ENCODE measurements at places on chromosomes 2 and 18. TPM values are rescaled to one million over a fixed set of nuclear protein-coding genes. Genes with fewer than 3 reads are reported as not detected.

DNA sequence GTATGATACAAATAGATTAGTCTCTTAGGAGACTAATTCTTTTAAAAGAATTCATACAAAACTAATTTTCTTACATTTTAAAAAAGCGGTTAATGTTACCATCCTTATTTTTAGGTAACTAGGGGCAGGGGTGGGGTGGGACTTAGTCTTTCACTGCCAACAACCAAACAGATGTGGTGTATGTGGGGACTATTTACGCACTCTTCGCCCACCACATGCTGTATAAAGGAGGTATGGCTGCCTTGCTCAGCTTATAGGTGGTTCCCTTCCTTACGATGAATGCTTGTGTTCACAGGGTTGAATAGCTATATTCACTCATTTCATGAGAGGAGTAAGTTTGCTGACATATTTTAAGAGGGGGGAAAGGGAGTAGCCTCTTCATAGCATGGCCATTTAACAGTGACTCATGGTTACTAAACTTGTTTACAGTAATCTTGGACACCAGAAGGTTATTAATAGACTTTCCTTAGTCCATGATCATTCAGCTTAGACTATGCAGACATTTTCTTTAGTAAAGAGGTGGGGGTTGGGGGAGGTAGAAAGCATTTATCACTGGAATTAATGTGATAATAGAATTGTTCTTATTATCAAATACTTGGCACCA is 61.8 kb downstream of the CAB39 start:
- H3K36me3 ChIP-seq = peaks cover 3% of the 10 kb centered on the region
- H3K4me3 ChIP-seq = no peak overlapping the region
- H3K27me3 ChIP-seq = no peaks in the 10 kb centered on the region
- peak overlapping the region; percentile 62 for H3K27ac ChIP-seq
- no peak for DNase-seq

DNA sequence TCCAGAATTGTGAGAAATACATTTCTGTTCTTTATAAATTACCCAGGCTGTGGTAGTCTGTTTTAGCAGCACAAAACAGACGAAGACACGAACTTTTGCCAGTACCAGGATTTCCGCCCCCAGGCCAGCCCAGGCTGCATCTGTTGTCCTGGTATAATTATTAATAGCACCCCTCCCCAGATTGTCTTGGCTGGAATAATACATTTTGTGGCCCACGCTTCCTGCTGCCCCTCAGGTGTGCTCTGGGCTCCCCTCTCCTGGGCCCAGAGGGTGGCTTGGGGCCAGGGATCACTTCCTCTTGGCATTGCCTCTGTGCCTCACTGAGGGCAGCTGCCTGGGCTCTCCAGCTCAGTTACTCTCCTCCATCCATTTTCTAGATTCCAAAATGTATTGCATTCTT is 102.1 kb upstream of the HS6ST1 start:
- no peaks in the 10 kb centered on the region for H3K27me3 ChIP-seq
- H3K4me1 ChIP-seq = no peaks in the 10 kb centered on the region
- DNase-seq = no peak
- no peaks in the 10 kb centered on the region for H3K36me3 ChIP-seq

- no peak overlapping the region for H3K27ac ChIP-seq
- no peak for DNase-seq
- peaks cover 45% of the 10 kb centered on the region for H3K36me3 ChIP-seq
- H3K27me3 ChIP-seq = no peaks in the 10 kb centered on the region
Measured at GRCh38 chr2:230819433-230819832, 45.3 kb upstream of the ITM2C start.

GRCh38 chr2:120879431-120880295 is 144.0 kb downstream of the GLI2 start:
- H3K27me3 ChIP-seq = peaks cover 26% of the 10 kb centered on the region
- H3K4me1 ChIP-seq = peaks cover 8% of the 10 kb centered on the region
- DNase-seq = no peak

DNA sequence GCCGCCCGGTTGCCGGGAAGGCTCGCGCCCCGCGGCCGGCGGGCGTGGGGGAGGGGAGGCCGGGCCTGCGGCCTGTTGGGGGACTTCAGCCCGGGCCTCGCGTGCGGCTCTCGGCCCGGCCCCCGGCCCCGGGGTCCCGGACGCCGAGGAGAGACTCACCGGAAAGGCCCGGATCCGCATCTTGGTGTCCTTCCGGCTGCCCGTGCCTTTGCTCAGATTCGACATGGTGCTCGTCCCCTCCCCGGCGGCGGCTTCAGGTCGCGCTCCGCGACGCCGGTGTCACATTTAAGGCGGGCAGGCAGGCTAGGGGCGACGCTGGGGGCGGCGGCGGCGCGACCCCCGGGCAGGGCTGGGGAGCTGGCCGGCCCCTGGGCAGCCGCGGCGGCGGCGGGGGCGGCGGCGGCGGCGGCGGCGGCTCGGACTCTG is 365 bp downstream of the CUL3 start:
- H3K27me3 ChIP-seq = no peaks in the 10 kb centered on the region
- H3K4me3 ChIP-seq = peak overlapping the region; percentile 85
- peak; percentile 55 for DNase-seq
- H3K27ac ChIP-seq = peak overlapping the region; percentile 91
- H3K36me3 ChIP-seq = no peaks in the 10 kb centered on the region

DNA sequence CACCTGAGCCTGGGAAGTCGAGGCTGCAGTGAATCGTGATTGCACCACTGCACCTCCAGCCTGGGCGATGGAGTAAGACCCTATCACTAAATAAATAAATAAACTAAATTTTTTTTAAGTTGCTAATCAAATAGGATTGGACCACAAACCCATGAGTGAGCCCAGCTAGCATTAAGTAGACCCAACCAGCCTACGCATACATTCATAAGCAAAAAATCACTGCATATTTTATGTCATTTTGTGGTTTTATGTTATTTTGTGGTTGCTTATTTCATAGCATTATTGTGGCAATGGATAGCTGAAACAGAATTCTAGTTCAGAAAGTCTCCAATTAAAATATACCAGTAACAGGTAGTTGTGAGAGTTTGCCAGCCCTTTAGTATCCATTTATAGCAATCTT is 29.1 kb upstream of the ZC3H15 start:
- no peaks in the 10 kb centered on the region for H3K4me1 ChIP-seq
- no peak overlapping the region for H3K27ac ChIP-seq
- peaks cover 14% of the 10 kb centered on the region for H3K36me3 ChIP-seq
- H3K4me3 ChIP-seq = no peak overlapping the region
- DNase-seq = no peak

Gene PSMD1
- total RNA-seq = 90.5 TPM

Gene ADAM23
- 61.2 TPM for total RNA-seq

Gene NPAS2
- 51.0 TPM for total RNA-seq

Gene NBAS
- 50.6 TPM for total RNA-seq

Gene SFTPB
- total RNA-seq = not detected

Data from left ventricle myocardium inferior (tissue), 1 donor.